NCI-H1105 (cell line): ENCODE measurements at places on chromosomes 16 and 17.
A peak's percentile ranks its signal among the peaks of the same experiment; 100 is the strongest.

DNA sequence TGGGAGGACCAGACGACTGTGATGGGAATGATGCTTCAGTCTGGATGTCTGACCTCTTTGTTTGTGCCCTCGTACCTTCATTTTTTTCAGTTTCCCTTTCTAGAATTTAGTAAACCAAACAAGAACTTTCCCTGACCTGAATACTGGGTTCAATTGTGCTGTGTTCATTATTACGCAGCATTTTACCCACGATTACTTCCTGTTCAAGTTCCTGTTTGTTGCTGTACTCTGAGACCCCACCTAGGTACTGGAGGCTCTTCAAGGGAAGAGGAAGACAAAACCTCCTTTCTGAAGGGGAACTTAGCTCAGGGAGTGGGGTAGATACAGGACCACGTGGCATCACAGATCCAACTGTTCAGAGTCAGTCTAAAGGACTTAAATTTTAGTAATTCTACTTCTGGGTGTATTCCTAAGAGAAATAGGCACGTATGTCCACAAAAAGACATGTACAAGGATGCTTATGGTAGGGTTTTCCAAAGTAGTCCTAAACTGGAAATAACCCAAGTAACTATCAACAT lies 9.2 kb upstream of the PRKCB start:
- DNase-seq: no peak

- no peak for DNase-seq
These were observed 19.5 kb downstream of the MRM3 start for GRCh38 chr17:801660-802059.

GRCh38 chr16:86597880-86598606 lies 19.7 kb downstream of the FOXL1 start:
- no peak for DNase-seq

DNA sequence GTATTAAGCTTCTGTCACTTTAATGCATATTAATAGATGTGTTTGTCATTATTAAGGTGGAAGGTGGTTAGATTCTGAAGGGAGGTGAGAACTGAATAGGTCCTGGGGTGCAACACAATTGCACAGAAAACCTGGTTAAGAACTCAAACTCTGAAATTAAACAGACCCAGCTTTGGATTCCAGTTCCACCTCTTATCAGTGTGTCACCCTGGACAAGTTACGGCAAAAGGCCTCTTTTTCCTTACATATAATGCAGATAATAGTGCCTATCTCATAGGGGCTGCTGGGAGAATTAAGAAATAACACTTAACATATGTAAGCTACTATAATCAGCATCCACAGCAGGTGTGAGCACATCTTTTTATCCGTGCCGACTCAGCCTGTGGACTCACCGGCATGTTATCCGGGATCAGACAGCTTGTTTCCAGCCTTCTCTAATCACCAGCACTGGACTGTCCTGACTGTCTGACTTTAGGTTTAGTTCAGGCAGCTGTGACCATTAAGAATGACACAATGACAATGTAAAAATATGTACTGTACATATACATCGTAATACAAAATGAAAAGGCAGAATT lies 31.4 kb downstream of the TEX2 start:
- DNase-seq: no peak

GRCh38 chr17:62163847-62164246 lies 98.8 kb upstream of the MED13 start:
- DNase-seq: peak; percentile 16

DNA sequence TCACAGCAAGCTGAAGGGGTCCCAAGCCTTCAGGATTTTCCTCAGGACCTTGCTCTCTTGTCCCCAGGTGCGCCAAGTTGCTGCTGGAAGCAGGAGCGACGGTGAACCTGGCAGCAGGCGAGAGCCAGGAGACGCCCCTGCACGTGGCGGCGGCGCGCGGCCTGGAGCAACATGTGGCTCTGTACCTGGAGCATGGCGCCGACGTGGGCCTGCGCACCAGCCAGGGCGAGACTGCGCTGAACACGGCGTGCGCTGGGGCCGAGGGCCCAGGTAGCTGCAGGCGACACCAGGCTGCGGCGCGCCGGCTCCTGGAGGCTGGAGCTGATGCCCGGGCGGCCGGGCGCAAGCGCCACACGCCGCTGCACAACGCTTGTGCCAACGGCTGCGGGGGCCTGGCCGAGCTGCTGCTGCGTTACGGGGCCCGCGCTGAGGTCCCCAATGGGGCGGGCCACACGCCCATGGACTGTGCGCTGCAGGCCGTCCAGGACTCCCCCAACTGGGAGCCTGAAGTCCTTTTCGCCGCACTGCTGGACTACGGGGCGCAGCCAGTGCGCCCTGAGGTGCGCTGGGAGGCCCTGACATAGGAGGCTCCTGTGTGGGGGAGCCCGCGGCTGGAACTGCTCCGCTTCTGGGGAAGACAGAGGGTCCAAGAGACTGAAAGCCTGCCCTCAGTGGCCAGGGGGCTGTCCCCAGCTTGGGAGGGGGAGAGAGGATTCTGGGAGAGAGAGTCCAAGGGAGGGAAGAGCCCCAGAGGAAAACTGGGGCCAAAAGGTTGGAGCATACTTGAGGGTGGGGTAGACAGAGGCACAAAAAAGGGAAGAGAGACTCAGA lies 6.4 kb downstream of the ASB16 start:
- no peak for DNase-seq

GRCh38 chr17:77494664-77495435 lies 354.1 kb downstream of the SEC14L1 start:
- peak; percentile 6 for DNase-seq

DNA sequence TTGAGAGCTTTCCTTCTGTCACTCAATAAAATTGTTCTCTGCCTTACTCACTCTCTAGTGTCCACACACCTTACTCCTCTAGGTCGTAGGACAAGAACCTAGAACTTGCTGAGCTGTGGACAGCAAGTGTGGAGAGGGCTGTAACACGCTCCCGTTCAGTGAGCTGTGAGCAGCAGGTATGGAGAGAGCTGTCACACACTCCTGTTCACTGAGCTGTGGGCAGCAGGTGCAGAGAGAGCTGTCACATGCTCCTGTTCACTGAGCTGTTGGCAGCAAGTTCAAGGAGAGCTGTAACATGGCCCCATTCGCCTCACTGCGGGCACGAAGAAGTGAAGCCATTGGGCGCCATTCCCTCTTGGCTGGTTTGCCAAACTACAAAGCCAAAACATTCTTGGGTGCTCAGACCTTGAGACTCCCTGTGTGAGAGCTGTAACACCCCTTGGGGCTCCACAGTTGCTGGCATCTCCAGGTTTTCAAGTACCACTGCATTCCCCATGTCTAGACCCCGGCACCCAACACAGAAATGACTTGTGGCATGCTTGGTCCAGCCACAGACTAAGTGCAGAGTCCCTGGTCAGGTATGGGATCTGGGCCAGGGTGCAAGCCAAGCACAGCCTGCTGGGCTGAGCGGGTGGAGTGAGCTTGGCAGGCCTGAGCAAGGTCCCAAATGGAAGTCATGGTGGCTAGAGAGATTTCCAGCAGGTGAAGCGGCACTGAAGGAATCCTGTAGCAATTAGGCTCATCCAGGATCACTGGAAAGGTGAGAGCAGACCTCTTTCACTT lies 608.0 kb upstream of the CDH8 start:
- no peak for DNase-seq

DNA sequence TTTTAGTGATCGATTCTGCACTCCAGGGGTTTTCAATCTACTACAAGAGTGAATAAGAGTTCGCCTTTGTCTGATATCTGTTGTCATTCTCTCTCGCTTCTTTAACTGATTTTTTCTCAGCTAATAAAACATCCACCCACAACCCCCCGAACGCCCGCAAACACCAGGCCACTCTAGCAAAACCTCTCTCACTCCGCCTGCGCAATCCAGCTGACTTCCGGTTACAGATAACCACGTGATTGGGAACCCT lies 338 bp upstream of the RPL19 start:
- DNase-seq: peak; percentile 84

- no peak for DNase-seq
These were observed 8.5 kb upstream of the FBXL19 start for GRCh38 chr16:30914830-30915229.

DNA sequence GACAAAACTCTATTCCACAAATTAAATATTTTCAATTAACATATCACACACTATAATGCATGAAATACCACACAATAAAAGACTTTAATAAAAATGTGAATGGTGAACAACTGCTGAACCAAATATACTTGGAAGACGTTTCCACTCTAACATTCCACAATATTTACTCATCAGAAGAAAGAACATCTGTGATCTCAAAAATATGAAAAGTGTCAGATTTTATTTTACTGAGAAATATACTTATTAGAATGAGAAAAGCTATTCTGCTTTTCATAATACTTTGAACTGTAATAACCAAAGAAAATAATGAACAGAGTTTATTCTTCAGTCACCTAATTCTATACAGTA lies 181.8 kb upstream of the AXIN2 start:
- no peak for DNase-seq

GRCh38 chr16:87563714-87564523 lies 38.4 kb upstream of the JPH3 start:
- DNase-seq: no peak

DNA sequence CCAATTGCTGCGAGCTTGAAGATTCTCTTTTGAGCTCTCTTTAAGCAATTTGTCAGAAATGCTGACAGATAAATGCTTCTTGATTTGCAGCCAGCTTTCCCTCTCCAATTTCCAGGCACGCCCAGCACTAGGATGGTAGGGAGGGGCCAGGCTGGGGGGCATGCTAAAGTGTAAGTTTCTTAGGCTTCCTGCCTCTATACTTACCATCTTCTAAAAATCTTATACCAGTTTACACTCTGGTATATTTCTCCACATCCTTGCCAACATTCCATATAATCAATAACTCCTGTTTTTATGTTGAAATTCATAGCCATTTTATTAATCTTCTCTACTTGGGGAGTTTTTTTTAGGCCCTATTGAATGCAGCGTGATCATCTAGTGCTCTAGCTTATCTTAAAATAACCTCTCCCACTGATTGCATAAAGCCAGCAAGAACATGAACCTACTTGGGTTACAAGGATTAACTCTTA lies 17.5 kb downstream of the ACSF2 start:
- no peak for DNase-seq

DNA sequence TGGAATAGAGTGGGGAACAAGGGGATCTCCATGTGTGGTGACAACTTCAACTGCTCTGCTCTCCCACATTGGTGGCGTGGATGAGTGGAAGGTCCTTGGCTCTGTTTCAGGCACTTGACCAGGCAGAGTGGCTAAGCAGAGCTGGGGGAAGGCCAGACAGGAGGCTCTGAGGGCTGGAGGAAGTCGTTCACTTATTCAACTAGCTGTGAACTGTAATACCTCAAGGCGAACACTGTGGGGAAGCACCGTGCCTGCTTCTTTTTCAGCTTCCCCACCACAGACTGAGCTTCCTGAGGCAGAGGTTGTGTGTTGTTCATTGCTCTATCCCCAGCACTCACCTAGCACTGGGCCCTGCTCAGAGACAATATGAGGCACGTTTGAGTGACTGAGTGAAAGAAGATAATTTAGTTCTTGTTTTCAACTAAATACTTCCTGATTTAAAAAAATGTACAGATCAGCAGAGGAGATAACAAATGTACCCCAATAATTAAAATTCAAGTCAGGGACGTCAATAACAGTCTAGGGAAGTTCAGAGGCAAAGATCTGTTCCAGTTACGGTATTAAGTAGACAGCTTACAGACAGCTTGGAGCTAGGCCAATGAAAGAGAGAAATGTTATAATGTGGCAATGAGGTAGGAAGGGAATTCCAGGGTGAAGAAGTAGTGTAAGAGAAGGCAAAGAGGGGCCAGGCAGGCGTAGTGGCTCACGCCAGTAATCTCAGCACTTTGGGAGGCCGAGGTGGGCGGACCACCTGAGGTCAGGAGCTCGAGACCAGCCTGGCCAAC lies 34.7 kb downstream of the MYO18A start:
- DNase-seq: peak; percentile 41

DNA sequence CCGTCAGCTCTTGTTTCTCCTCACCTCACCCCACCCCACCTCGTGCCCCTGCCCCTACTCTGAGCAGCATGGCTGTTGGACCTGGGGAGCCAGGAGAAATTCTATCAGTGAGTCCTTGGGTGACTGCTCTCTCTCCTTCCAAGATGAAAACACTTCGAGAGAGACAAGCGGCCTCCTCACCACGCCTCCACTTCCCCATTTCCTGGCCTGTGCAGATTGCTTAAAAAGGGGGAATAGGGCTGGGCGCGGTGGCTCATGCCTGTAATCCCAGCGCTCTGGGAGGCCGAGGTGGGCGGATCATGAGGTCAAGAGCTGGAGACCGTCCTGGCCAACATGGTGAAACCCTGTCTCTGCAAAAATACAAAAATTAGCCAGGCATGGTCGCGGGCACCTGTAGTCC lies 9.5 kb downstream of the DLX4 start:
- DNase-seq: no peak

DNA sequence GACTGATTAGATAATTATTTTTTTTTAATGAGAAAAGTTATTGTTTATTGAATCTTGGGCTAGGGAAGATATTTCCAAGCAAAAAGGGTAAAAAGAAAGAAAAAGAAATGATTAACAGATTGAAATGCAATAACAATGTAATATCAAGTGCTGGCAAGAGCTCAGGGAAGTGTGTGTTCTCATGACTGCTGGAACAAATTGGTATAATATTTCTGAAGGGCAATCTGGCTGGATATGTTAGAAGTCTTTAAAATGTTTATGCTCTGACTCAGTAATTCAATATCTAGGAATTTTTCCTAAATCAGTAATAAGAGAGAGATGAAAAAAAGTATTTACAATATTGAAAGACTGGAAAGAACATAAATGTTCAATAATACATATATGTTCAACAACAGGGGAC lies 7.6 kb upstream of the ZNF624 start:
- DNase-seq: no peak

- peak; percentile 48 for DNase-seq
These were observed 170.3 kb downstream of the MAF start for GRCh38 chr16:79430191-79430678.

DNA sequence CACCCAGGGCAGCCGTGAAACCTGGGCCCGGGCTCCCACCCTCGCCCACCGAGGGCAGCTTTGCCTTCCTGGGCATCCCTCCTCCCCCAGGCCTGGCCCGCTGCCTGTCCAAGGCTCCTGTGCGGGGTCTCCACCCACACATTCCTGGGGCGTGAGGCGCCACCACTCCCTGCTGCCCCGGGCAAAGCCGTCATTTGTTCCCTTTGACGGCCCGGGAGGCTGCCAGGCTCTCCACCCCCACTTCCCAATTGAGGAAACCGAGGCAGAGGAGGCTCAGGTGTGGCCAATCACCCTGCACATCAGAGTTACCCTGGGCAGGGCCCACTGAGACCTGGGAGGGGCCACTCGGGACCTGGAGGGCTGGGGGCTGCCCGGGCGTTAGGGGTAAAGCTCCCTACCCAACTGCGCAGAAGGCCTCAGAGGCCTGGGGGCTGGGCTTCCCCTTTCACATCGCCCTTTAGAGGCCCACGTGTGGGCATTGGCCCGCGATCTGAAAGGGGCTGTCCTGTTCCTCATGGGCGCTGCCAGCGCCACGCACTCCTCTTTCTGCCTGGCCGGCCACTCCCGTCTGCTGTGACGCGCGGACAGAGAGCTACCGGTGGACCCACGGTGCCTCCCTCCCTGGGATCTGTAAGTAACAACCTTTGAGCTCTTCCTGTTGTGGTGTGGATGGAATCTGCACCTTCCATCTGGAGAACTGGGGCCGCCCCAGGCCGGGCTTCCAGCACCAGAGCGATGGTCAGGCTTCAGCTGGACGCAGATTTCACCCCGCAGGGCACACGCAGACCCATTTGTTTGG lies at the start of gene MSLN:
Gene MSLN, plus strand, starts transcription at position 190 of the 799 bp plus-strand sequence. CDS start 1,947 bp downstream, outside the sequence.
- DNase-seq: no peak
